CD8-positive, alpha-beta memory T cell (primary cell): ENCODE measurements at places on chromosomes 12 and 14.

- DNase-seq, result no peak
Observed at GRCh38 chr12:28776220-28776619, 372.9 kb upstream of the FAR2 start.

DNA sequence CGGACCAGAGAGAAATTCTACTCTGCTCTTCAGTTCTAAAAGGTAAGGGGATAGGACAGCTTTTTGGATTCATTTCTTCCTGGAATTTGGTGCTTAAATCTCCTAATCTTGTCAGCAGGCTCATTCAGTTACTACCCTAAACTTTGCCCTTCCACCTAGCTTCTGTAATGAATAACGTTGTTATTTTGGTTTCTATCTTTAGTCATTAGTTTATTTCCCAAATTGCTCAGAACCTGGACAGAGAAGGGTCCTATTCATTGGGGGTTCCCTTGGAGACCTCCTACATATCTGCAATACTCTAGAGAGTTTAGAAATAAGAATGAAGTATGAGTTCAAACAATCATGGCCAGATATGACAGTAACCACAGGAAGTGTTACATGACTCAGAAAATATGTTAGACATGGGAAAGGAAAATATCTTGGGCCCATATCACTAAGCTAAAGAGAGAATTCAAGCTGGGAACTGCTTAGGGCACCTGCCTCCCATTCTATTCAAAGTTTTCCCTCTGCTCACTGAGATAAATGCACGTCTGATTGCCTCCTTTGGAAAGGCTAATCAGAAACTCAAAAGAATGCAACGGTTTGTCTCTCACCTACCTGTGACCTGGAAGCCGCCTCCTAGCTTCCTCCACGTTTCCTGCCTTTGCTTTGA lies 87.9 kb downstream of the GAS2L3 start:
- DNase-seq, result no peak

DNA sequence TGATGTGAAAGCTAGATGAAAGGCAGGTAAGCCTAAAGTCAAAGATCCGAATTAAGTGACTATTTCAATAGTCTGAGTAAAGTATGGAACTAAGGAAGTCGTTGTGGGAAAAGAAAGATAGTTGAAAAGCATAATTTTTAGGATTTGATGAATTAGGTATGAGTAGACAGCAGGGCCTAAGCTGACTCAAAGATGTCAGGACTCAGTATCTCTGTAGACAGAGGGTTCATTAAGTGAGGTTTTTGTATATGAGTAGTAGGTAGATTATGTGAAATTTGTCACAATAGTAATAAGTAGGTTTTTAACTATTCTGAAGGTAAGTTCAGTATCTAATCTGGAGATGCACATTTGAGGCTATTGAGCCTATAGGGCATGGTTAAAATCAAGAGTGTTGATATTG lies 196.4 kb downstream of the RASSF9 start:
- no peak for DNase-seq

GRCh38 chr14:66842911-66843512 lies 335.1 kb downstream of the GPHN start:
- DNase-seq, result no peak

DNA sequence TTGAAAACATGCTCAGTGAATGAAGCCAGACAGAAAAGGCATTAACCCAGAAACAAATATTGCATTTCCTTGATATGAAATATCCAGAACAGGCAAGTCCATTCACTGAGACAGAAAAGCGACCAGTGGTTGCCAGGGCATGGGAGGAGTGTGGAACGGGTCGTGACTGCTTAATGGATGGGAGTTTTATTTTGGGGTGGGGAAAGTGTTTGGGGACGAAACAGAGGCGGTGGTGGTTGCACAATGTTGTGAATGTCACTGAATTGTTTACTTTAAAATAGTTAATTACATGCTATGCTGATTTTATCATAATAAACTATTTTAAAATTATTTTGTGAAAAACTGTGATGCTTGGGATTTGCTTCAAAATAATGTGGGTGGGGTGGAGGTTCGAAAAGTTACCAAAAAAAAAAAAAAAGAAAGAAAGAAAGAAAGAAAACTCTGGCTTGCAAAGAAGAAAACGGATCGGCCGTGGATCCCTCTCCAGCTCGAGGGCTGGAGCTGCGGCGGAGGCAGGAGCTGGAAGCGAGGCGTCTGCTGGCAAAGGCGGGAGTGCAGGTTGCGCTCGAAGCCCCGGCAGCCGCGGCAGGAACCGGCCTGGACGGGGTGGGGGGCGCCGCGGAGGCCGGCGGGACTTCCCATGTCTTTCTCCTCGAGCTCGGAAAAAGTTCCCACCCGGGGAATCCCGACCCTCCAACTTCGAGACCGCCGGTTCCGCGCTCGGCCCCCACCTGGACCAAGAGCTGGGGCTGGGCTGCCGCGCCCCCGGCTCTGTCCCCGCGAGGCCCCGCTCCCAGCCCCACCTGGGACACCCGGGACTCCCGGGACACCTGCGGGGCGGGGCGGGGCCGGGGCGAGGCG lies 524 bp upstream of the P2RX2 start:
- DNase-seq, result no peak
